Liver (tissue), 10 donors: ENCODE measurements at places on chromosomes 6 and 20. TPM values are rescaled to one million over a fixed set of nuclear protein-coding genes. Genes with fewer than 3 reads are reported as not detected.

EPHA7 gene
- total RNA-seq = 0.37 TPM

ELOVL4 gene
- not detected for total RNA-seq

COX4I2 gene
- total RNA-seq = not detected

GRM1 gene
- total RNA-seq = under 0.01 TPM

- DNase-seq = no peak
Measured at GRCh38 chr6:2594868-2595267, 155.9 kb downstream of the MYLK4 start.
